ENCODE measurements at places on chromosomes 16 and 17.
A peak's percentile ranks its signal among the peaks of the same experiment; 100 is the strongest.

DNA sequence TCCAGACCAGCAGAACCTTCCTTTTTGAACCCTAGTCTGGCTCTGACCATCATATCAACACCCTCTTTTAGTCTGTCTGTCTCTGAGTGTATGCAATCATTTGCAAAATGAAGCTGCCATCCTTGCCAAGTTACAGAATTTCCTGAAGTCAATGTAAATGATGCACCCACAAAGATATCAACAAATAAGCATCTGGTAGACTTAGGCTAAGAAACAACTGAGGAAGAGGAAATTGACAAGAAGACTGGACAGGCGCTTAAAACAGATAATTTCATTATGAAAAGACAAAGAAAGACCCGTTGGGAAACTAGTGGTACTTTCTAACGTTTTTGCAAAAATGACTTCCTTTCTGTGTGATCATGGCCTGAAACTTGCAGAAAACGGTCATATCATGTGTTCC is 24.7 kb upstream of the CIITA start:
- no peak for DNase-seq

- no peak for DNase-seq
These were observed 21.6 kb upstream of the PSMC5 start for GRCh38 chr17:63805591-63805990.

DNA sequence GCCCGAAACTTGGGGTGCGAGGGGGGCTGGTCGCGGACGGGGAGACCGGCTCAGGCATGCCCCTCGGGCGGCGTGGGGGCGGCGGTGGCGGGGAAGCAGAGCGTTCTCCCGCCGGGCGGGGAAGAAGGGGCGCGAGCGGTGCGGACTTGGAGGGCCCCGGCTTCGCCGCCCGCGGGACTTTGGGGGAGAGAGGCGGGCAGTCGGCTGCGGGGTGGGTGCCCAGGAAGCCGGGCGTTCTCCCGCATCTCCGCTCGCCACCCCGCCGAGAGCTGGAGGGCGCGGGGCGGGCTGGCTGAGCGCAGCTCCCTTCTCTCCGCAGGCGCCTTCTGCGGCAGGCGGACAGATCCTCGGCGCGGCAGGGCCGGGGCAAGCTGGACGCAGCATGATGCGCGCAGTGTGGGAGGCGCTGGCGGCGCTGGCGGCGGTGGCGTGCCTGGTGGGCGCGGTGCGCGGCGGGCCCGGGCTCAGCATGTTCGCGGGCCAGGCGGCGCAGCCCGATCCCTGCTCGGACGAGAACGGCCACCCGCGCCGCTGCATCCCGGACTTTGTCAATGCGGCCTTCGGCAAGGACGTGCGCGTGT is 772 bp downstream of the NTN1 start:
- DNase-seq: no peak

DNA sequence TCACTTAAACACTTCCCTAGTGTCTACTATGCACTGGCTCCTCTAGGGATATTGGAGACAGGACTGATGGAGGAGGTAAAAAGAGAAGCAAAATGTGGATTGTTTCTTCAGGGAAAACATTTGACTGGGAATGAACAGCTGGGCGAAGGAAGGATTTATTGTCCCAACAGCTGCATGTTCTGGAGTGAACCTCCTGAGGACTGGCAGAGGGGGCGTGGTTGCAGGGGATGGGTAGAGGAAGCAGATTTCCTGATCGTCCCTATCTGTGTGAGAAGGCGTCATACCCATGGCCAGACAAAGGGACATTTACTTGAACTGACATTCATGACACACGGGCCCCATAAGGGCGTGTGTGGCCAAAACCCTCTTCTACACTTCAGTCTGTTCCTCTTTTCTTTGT is 321.5 kb downstream of the MAP2K4 start:
- no peak for DNase-seq

DNA sequence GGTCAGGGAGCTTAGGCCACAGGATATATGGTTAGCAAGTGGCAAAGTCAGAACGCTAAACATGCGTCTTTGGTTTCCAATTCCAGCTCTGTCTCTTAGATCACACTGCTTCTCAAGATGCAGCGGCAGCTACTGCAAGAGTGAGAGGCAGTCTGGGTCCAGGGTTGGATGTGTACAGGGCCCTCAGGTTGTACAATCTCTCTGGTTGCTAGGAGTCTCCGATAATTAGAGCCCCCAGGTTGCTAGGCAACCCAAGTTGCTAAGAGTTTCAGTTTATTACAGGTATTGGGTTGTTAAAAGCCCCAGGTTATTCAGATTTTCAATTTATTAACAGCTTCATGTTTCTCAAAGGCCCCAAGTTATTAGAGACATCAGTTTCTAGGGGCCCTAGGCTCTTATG is 15.5 kb upstream of the SPACA3 start:
- no peak for DNase-seq

DNA sequence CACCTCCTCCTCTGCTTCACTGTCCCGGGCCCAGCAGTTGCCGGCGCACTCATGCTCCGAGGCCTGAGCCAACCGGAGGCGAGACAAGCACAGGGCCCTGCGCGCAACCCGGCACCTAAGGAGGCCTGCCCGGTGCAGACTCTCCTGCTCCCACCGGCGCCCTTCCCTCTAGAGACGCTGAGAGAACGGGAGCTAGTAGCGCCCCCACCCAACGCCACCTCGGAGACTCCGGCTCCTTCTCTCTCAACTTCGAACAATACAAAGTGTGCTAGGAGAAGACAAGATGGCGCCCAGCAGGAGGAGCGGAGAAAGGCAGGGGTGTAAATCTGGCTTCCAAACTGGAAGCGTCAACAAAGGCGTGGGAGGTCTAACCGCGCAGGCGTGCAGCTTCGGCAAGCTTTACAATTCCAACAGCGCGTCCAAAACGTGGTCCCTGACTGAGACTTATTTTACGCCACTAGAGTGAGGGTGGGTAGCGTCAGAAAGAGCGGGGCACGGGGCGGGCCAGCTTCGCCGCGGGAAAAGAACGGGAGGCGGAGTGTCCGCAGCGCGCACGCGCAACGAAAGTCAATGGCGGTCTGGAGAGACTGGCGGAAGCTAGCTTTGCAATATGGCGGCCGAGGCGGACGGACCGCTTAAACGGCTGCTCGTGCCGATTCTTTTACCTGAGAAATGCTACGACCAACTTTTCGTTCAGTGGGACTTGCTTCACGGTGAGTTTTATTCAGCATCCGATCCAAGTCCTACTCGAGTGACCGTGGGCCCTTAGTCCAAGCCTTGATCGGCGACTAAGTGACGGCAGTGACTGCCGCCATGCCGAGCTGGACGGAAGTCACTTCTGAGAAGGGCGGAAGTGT is at the start of gene MPDU1:
MPDU1 (plus strand) TSS at position 600 of the 857 bp plus-strand sequence; CDS start at position 611, 11 bp downstream.
- DNase-seq: peak; percentile 72

- DNase-seq: no peak
These were observed 7.8 kb downstream of the TTYH2 start for GRCh38 chr17:74220946-74221818.

DNA sequence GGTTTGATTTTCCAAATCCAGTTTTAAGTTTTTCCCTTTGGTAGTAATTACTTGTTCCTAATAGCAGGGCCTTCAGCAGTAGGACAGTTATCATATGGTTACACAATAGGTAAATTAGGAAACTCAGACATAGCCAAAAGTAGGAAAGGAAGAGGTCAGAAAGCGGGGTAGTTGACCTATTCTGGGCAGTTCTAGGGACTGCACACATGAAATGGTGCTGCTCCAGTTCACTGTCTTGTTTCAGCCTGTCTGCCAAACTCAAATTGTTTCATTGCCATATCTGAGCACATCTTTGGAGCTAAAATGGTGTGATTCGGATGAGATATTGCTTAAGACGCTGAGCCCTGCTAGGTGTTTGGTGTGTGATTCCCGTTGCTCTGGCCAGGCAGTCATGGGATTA is 56.7 kb downstream of the TANGO6 start:
- DNase-seq: no peak

DNA sequence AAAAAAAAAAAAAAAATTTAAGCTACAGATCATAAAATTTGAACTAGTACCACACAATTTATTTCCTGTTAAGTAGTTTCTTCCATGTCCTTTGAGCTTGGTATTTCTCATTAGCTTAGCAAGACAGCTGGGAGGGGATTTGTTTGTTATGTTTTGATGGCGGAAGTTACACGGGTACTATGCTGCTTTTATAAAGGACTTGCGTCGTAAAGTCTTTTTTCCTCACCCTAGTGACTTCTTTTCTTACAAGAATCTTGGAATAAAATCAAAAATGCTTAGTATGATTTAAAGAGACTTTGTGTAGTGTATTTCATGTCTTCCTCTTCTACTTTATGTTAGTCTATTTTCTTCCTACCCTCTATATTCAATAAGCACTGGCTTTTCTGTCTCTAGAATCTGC is 89.1 kb downstream of the NLK start:
- no peak for DNase-seq

DNA sequence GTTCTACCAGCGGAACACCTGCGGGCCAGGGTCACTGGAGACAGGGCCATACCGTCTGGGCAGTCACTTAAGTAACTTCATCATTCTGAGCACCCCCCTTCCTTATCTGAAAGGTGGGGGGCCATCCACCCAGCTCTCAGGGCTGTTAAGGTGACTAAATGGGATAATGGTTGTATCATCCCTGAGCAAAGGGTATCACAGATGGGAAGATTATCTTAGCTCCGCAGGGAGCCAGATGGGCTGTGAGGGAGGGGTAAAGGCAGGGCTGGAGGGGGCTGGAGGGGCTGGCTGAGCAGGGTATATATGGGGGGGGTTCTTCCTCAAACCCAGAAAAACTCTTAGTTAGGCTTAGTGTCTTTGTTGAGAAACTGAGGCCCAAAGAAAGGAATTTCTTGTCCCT is 2.9 kb upstream of the CACNA1G start:
- DNase-seq: no peak

DNA sequence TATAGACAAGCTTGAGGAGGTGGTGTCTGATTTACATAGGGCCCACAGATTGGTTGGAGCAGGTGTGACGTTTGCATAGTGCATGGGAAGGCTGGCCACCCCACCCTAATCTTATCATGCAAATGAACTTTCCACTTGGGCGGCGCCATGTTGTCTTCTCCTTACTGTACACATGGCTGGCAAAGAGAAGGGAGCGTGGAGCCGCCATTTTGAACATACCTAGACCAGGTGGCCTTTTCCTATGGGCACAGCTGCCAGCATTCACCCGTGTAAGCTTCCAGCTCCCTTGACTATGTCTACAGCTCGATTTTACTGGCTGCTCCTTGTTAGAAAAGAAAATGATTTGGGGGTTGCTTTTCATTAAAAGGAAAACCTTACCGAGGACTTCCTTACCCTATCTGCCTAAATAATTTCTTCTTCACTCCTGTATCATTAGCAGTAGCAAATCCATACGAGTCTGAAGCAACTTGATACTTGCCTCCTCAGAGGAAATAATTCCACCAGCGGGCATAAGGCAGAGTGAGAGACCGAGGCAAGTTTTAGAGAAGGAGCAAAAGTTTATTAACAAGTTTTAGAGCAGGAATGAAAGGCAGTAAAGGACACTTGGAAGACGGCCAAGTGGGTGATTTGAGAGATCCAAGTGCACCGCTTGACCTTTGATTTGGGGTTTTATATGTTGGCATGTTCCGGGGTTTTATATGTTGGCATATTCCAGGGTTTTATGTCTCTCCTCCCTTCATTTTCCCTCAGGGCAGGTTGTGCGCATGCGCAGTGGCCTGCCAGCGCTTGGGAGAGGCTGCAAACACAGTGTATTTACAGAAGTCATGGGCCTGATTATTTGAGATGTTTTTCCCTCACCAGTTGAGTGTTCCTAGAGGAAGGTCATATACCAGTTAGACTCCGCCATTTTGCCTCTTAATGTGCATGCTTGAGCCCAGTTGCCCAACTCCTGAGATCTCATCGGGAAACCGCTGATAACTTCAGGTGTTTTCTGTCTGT is 65.7 kb downstream of the MARF1 start:
- DNase-seq: no peak

- DNase-seq: no peak
These were observed 13.6 kb downstream of the CEP131 start for GRCh38 chr17:81209141-81209540.

DNA sequence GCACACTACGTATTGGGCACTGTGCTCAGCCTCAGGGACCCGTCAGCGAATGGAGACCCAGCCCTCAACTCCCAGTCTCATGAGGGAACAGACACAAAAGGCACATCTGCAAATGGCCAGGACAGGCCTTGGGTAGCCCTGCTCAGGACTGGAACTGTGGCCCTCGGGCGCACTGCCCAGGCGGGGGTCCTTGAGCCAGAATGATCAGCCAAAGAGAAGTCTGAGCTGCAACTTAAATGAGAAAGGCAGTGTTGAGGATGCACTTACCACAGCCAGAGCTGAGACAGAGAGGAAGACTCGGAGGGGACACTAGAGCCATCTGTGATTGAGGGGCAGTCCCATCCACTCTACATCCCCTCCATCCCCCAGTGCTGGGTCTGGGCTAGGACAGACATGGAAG is 117.3 kb downstream of the C16orf95 start:
- DNase-seq: no peak

- no peak for DNase-seq
These were observed 64.8 kb upstream of the KIFC3 start for GRCh38 chr16:57867000-57867561.

GRCh38 chr17:48541577-48542113 is 3.3 kb downstream of the HOXB2 start:
- no peak for DNase-seq

DNA sequence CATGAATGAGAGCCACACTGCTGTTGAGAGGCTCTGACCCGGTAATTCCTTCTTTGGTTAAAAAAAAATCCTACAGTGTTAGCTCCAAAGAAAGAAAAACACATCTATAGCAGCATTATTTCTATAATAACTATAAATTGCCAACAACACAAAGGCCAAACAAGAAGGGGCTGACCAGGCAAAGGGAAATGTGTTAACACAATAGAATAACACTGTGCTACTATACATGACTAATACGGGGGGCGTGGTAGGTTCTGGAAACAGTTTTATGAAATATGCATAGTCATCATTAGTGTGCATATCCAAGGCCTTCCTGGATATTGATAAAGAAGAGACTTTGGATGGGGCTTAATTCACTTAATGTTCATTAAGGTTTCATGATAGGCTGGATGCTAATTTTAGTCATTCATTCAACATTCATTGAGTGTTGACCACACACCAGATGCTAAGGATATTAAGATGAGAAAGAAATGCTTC is 50.0 kb upstream of the CCL1 start:
- DNase-seq: no peak

DNA sequence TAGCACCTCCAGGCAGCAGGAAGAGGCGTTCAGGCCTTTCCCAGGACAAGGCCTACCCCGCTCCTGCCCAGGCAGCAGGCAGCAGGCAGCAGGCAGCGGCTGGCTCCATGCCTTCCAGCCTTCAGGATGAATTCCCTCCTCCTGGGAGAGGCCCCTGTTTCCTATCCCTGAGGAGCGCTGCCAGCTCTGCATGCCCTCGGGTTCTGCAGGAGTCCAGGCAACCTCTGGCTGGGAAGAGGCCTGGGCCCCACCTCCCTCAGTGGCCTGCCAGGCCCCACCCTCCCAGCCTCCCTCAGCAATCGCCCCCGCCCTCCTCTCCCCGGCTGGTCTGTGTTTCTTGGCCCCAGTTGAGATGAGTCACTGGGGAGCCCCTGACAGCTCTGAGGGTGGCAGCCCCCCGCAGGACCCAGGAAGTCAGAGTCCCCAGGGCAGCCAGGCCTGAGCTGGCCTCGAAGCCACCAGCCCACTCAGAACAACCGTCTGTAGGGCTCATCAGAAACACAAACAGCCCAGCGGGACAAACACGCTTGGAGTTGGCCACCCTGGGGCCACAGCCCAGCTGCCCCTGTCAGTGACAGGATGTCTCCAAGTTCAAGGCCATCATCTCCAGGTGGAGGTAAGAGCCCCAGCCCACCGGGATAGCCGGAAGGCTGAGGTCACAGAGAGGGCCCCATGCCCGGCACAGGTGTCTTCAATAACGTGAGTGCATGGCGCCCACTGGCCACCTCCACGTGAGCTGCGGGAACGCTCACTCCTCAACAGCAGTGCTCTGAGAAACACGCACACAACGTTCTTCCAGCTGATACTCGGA is 39.5 kb upstream of the CIBAR2 start:
- no peak for DNase-seq
